Caudate nucleus (tissue), 63 donors: ENCODE measurements at places on chromosomes 13 and 19.

GRCh38 chr13:73480779-73481559 is 422.2 kb downstream of the KLF5 start:
- no peak for DNase-seq

GRCh38 chr19:16688084-16688483 is 27.1 kb downstream of the TMEM38A start:
- no peak for DNase-seq

- DNase-seq = no peak
Measured at GRCh38 chr19:49746206-49746958, 16.7 kb downstream of the TSKS start.

- no peak for DNase-seq
Measured at GRCh38 chr19:5498830-5499550, 43.8 kb downstream of the ZNRF4 start.
